Tibial nerve (tissue), 4 donors: ENCODE measurements at places on chromosomes 7 and 10.

DNA sequence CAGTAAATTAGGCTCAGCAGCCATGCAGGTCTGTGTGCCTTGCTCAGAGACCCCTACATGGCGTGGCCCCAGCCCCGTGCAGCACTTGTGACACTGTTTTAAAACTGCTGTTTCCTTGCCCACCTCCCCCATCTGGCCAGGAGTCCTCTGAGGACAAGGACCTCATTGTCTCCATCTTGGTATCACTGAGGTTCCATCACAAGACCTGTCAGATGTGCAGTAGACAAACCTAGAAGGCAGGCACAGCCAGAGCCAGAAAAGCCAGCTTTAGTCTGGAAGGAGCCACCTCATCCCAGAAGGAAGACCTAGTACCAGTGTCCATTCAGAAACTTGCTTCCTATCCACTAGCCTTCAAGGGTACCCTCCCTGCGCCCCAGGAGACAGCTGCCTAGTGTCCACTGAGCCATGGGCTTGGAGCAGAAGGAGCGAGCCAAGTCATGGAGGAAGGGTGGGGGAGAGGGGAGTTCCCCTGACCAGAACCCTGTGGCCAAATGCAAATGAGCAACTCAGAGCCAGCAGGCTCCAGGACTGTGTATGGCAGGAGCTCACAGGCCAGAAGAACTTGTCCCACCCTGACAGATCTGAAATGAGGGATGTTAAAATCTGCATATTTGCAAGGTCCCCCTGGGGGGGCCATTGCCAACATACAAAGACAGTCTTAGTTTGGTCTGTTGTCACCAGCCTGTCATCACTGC is 176.1 kb downstream of the SH3PXD2A start:
- DNase-seq, result no peak

DNA sequence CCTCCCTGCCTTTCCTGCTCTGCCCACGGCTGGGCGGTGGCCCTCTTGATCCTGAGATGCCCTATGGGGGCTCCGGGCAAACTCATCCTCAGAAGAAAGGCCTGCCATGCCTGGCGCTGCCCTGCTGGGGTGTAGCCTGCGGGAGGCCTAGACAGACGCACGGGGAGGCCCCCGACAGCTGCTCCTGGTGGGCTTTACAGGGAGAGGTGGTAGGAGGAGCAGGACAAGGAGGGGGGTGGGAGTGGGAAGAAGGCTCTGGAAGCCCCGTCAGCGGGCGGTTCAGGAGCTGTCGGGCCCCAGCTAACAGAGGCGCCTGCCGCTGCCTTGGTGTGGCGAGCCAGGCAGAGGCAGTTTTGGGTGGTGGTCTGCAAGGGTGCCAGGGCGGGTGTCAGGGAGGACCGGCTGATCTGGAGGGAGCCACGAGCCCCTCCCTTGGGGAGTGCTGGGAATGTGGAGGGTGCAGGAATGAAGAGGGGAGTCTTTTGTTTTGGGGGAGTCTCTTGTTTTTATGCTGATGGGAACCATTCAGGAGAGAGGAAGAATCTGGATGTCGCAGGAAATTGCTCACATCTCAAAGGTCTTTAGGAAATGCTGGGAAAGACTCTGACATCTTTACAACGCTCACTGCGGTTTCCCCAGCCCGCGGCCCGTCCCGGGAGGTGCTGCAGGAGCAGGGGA is 63.5 kb downstream of the CFAP46 start:
- no peak for DNase-seq

DNA sequence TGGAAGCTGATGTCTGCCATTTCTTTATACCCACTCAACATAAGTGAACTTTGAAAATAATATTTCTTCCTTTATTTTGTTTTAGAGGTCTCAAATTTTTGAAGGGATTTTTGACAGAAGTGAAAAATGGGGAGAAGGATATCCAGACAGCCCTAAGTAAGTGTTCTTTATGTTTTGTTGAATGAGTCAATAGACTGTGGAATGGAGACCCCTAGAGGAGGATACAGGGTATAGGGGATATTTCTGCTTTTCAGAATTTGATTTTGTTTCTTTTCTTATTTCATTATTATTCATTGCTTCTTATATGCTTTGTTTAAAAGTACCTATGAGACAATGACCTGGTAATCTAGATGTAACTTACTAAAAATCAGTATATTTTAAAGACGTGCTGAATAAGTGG is 34.4 kb downstream of the PLEKHA8 start:
- no peak for DNase-seq

- DNase-seq, result no peak
Observed at GRCh38 chr7:69272101-69272500, 326.2 kb upstream of the AUTS2 start.

DNA sequence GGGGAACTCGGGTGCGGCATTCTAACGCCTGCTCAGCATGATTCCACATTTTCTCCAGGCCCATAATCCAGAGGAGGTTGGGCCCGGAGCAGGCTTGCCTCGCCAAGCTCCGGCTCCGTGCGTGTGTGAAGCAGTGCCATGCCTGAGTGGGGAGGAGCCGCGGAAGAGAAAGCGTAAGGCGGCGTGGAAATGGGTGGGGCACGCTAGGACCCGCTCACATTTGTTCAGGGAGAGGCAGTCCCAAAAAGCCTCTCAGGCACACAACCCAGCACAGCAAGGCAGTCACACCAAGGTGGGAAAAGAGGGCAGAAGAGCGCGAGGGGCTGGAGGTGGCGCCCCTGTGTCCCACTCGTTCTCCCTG is 695 bp upstream of the VDAC2 start:
- DNase-seq, result peak; percentile 63

DNA sequence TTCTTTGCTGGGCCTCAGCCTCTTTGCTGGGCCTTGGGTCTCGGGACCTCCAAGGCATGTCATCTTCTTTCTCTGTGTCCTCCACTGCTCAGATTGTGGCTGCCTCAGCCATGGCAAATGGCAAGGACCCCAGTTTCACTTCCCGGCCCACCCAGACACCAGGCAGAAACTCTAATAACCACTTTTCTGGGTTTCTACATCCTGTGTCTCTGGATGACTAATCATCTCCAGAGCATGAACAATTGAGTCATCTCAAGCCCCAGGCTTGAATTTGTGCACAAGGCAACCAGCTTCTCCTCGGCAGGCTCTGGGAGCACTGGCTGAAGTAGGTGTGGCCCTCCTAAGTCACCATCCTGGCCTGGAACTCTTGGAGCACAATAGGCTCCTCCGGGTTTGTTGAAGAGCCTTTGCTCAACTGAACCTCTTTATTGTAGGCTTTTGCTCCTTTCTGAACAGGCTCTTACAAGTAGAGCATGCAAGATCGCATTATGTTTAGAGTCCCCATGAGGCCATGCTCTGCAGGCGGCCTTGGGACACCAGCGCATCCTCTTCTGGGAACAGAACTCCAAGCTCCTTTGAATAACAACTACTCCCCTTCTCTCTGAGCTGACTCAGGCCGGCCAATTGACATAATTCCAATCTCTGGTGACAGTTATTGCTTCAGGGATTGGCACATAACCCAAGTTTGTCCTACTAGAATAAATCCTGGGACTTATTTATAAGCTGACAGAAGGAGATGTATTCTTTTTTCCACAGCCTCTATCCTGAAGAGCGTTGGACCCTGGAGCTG is 218.1 kb downstream of the WDR11 start:
- DNase-seq, result no peak

DNA sequence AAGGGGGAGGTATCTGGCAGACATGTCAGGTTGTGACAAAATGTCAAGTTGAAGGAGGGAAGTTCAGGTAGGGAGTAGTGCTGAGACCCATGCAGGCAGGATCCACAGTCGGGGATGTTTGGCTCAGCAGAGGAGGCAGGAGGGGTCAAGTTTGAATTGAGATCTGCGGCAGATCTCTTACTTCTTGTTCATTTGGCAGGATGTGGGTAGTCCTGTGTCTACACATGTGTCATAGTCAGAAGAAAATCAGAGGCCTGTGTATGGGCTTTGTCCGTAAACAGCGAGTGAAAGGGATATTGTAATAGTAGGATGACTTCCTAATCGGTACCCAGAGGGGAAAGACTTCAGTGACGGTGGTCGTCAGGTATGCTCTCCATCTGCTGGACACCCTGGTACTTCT is 203.8 kb upstream of the MTPN start:
- DNase-seq, result no peak

GRCh38 chr7:38463277-38464225 is 167.6 kb downstream of the AMPH start:
- peak; percentile 52 for DNase-seq

DNA sequence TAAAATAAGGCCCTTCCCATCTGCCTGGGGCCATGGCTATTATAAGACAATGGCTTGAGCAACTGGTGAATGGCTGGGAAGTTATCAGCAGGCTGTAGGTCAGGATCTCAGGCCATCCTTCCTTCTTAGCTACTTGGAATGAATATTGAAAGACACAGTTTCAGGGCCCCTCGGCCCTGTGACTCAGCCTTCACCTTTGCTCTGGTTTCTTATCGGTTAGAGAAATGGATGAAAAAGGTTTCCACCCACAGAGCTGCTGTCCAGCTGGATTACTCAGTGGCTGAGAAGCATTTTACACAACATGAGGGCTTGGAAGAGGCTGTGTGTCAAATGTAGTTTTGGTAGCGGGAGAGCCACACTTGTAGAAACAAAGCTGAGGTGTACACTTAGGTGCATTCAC is 9.4 kb downstream of the ACSL5 start:
- no peak for DNase-seq

DNA sequence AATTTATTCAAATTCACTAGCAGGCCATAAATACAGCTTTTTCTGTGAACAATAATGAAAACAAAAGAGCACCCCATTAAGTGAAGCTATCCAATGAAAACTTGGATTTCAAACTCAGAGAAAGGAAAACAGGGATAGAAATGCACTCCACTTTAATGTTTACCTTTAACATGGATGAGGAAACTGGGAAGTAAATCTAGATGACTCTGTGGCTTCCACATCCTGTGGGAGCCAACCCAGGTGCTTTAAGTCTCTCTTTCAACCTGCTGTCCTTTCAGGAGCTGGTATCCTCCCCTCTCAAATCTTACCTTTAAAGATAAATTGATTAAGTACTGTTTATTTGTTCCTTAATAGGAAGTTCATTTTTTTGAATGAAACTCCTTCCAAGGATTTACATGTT is 21.5 kb upstream of the SGMS1 start:
- DNase-seq, result no peak

DNA sequence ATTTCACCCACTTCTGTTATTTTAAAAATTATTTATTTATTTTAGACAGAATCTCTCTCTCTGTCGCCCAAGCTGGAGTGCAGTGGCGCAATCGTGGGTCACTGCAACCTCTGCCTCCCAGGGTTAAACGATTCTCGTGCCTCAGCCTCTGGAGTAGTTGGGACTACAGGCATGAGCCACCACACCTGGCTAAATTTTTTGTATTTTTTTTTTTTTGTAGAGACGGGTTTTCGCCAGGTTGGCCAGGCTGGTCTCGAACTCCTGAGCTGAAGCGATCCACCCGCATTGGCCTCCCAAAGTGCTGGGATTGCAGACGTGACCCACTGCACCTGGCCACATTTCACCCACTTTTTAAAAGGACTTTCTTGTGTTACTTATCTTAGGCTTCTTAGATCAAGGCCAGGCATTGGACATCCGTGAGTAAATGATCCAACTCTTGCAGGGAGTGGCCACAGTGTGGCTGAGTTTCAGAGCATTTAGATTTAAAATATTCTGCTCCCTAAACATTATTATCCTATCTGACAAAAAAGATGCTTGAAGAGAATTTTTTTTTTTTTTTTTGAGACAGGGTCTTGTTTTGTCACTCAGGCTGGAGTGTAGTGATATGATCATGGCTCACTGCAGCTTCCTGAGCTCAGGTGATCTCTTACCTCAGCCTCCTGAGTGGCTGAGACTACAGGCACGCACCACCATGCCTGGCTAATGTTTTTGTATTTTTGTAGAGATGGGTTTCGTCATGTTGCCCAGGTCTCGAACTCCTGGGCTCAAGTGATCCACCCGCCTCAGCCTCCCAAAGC is 14.4 kb downstream of the SNX10 start:
- DNase-seq, result no peak

- no peak for DNase-seq
Observed at GRCh38 chr7:30224511-30225062, 59.8 kb upstream of the ZNRF2 start.

GRCh38 chr10:10960534-10960933 is 57.1 kb upstream of the CELF2 start:
- no peak for DNase-seq

DNA sequence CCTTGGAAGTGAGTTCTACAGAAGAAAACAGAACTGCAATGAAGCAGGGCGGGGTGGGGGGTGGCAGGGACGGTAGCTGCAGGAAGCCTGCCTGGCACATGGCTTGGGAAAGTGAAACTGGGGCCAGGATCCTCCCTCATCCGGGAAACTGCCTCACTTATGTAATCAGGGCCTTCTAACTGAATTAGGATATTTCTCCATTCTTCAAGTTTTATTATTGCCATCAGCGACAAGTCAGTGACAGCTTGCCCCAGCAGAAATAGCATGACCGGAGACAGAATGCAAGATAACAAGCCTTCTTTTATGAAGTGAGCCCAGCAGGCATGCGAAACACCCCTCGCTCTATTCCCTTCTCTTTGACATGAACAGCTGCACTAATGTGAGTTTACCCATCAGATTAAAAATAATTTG is 77.5 kb upstream of the CACUL1 start:
- DNase-seq, result peak; percentile 52

DNA sequence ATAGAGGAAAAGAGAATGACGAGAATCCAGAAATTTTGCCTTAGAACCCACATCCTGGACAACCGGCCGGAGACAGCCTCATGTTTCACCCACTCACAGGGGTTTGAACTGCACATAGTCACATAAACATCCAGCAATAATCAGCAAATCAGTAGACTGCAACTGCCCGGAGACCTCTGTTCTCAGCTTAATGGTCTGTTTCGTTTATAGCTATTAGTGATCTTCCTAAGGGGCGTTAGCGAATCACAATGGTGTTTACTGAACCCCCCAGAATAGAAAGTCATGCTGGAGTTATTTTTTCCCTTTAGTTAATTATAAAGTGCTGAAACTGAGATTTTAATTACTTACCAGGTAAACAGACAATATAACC is 98.4 kb downstream of the SFMBT2 start:
- DNase-seq, result no peak

DNA sequence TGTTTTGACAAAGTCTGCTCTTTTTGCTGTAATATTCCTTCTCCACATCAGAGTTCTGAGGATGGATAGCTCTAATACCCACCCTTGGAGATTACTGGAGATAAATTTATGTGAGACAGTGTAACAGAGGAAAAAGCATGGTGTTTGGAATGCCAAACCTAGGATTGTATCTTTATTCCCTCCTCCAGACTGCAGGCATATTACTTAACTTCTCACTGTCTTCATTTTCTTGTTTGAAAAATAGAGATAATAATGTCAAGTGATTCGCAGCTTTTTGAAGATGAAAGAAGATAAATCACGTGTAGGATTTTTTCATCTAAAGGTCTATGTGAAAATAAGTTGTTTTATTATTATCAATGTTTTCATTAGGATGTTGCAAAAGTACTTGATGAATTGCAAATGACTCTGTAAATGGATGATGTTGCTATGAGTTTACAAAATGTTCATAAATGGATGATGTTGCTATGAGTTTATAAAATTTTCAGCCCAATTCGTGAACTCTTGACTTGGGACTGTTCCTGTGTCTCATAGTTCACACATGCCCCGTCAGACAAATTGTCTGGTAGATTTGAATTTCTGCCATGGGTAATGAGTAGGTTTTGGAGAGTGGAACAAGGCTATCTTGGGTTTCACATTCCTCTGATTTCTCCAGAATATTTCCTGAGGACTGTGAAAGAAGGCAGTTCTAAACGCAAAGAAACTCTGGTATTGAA is 113.1 kb upstream of the IGFBP3 start:
- no peak for DNase-seq

GRCh38 chr10:15558136-15558535 is 161.6 kb downstream of the ITGA8 start:
- DNase-seq, result no peak

- no peak for DNase-seq
Observed at GRCh38 chr7:154569916-154570315, 433.0 kb downstream of the PAXIP1 start.
